ENCODE measurements at places on chromosomes 2 and 18. TPM values are rescaled to one million over a fixed set of nuclear protein-coding genes. Genes with fewer than 3 reads are reported as not detected.

Gene MLPH
- polyA plus RNA-seq = 6.2 TPM

Gene SUCLG1
- polyA plus RNA-seq = 165 TPM

Gene WDR75
- 57.6 TPM for polyA plus RNA-seq

Gene PROM2
- polyA plus RNA-seq = 36.1 TPM

Gene CNTNAP5
- polyA plus RNA-seq = not detected

Gene GALNT3
- polyA plus RNA-seq = 15.4 TPM

DNA sequence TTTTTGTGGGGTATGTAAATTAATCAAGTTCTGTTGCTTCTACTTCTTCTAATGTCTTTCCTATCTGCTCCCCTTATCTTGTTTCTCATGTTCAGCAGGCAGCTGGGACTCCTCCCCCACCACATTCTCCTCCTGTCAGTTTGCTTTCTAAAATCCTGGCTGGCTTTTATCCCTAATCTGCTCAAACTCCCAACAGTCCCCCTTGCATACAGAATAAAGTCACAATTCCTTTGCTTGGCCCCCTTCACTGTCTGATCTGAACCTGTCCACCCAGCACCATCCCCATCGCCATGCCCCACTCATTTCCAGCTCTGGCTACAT is 2.2 kb downstream of the CFAP221 start:
- no peak for DNase-seq

GRCh38 chr2:62149708-62150107 is 46.2 kb upstream of the B3GNT2 start:
- DNase-seq = no peak

DNA sequence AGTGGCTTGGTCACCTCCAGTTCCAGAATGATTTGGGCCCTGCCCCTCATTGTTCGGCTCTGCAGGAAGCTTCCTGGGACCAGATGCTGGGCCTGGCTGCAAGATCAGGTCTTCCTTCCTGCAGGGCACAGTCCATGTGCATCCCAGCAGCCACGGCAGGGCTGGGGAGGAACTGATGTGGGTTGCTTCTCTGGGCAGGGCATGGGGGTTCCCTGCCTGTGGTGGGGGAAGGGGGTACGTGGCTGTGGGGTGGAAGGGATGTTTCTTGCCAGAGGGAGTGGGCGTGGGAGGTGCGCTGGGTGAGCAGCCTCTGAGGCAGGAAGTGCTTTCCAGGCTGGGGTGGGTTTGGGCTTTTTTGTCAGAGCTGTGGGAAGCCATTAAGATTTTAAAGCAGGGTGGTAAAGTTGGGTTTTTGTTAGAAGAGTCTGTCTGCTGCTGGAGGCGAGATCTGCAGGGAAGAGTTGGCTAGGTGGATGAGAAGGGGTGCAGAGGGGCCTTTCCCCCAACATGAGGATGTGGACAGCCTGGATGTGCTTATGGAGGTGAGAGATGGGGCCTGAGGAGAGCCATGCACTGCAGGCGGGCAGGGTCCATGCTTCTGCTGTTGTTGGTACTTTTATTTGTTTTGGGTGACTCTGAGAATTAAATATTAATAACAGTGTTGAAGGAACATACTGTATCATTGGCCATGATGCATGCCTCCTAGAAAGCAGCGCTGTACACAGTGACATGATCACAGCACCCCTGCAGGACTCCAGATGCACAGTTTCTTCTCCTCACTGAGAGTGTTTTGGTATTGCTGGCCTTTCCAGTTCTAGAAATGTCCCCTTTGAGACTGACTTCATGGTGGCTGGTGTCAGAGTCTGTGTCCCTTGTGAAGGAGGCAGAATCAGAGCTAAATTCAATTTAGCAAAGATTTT is 45.3 kb downstream of the DGKD start:
- DNase-seq = no peak

- DNase-seq = no peak
Observed at GRCh38 chr2:130767408-130767775, 12.1 kb downstream of the AMER3 start.

GRCh38 chr18:34627137-34627920 is 82.8 kb upstream of the DTNA start:
- DNase-seq = no peak

- no peak for DNase-seq
Observed at GRCh38 chr2:26526105-26526504, 48.2 kb upstream of the OTOF start.

GRCh38 chr2:226131299-226131784 is 668.3 kb downstream of the IRS1 start:
- DNase-seq = no peak

- no peak for DNase-seq
Observed at GRCh38 chr2:217790195-217790594, 212.6 kb downstream of the TNS1 start.

- DNase-seq = no peak
Observed at GRCh38 chr2:425243-425642, 137.4 kb upstream of the ALKAL2 start.

DNA sequence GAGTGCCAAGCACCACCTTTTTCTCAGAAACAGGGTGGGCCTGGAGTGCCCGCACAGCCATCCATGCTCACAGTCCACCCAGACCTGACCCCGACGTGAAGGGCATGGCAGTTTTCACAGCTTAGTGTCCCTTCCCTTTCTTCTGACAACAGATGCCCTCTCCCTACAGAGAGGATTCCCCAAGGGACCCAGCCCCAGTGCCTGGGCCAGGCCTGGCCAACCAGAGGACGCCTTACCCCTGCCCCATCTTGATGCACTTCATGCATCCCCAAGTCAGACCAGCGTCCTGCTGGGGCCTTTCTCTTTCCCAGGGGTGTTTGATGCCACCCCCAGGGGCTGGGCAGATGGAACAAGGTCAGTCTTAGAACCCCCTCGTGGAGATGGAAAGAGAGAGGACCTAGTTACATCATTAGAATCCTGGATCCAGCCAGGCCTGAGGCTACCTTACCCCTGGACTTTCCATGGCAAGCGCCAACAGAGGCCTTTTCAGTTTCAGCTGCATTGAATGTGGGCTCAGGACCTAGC is 3.8 kb downstream of the ANKMY1 start:
- DNase-seq = no peak

GRCh38 chr2:37337620-37338280 is 6.7 kb upstream of the QPCT start:
- DNase-seq = no peak

GRCh38 chr18:62771494-62772270 is 56.3 kb downstream of the PHLPP1 start:
- no peak for DNase-seq

DNA sequence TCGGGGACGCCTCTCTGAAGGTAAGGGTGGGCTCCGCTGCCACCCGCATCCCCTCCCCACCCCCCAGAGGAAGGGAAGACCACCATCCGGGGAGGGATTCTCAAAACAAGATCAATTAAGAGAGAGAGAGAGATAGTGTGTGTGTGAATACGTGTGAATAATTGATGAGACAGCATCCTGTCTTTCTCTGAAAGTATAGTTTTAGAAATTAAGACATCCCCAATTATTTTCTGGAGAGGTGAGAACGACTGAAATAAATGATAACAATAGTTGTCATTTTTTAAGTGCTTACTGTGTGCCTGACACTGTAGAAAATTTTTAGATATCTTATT is 751 bp downstream of the IL18R1 start:
- no peak for DNase-seq

DNA sequence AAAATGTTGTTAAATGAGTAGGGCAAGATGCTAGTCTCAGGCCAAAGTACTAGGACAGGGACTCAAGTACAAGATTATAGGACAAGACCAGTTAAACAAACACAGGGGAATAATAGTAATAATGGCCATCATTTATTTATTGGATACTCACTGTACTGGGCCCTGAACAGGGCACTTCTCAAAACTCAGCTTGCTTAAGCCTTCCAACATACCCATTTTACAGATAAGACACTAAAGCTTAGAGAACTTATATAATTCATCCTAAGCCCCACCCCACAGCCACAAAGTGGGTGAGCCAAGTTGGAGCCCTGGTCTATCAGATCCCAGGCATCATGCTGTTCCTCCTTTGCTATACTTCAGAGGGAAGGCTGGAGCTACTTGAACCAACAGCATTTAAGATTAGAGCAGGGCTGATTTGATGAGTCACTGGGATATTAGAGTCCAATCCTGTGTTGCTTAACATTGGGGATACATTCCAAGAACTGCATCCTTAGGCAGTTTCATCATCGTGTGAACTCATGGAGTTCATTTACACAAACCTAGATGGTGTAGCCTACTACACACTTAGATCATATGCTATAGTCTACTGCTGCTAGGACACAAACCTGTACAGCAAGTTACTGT is 153.6 kb downstream of the MTCL1 start:
- DNase-seq = no peak

DNA sequence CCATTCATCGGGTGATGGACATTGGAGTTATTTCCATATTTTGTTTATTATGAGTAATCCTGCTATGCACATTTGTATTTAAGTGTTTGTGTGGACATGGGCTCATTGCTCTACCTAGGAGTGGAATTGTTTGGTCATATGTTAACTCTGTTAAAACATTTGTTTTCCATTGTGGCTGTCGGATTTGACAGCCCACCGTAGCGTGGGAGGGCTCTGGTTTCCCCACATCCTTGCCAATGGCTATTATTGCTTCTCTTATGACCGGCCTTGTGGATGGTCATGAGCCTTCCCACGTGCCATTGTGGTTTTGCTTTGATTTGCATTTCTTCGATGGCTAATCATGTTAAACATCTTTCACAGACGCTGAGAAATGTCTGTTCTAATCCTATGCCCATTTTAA is 92.0 kb downstream of the ZNF236 start:
- no peak for DNase-seq

- no peak for DNase-seq
Observed at GRCh38 chr18:79819968-79820351, 22.2 kb downstream of the KCNG2 start.

GRCh38 chr2:224716921-224717320 is 756 bp upstream of the CCDC195 start:
- DNase-seq = no peak

DNA sequence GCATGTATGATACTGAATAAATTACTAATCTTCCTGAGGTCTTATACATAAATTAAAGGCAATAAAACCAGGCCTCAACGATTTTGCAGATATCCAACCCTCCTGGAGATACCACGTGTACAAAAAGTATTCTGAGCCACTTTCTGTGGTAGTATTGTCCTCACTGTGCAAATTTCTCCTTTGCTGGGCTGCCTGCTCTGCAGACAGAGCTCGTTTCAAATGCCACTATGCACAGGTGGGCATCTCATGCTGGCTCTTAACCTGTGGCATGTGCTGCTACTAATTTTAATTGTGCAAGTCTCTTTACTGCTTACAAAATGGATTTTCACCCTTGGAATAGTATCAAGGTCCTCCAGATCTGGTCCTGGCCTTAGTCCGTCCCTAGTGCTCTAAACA is 66.4 kb upstream of the SLC16A14 start:
- no peak for DNase-seq

DNA sequence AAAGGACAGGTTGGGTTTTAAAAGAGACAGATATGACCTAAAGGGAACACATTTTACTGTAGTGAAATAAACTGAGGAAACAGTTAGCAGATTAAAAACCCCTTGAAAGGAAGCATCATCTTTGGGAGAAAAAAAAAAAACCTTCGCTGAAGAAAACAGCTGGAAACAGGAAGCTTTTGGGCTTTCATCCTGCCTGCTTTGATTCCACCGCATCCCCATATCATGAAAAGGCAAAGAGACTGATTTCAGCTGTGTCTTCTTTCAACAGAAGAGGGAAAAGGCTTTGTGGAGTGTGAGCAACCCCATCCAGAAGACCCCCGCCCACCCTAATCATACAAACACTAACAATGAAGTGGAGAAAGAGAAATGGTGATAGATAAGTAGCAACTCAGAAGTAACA is 86.4 kb downstream of the TCF4 start:
- DNase-seq = no peak

Measured in left renal cortex interstitium (tissue), 4 donors.